ENCODE measurements at places on chromosomes 7 and 10. TPM values are rescaled to one million over a fixed set of nuclear protein-coding genes. Genes with fewer than 3 reads are reported as not detected.

Gene SFRP4
- not detected for total RNA-seq

Gene TSPAN14
- total RNA-seq, result 165 TPM

DNA sequence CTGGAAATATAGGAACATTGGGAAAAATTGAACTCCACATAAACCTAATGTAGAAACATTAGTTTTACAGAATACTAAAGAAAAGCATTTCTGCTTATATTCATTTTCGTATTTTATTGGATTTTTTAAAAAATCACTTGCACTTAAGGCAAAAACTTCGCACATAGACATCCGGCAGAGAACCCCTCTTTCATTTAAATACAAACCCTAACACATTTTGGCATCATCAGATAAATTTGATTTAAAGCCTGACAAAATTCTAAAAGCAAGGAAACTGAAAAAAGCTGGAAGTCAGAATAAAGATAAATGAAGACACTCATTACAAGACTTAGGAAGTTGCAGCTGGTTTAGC, 396 bp upstream of the EXOC4 start:
- H3K4me3 ChIP-seq, result peak overlapping the region; percentile 94
- peak overlapping the region; percentile 95 for H3K27ac ChIP-seq
- peaks cover 2% of the 10 kb centered on the region for H3K36me3 ChIP-seq
- H3K4me1 ChIP-seq, result peaks cover 36% of the 10 kb centered on the region

DNA sequence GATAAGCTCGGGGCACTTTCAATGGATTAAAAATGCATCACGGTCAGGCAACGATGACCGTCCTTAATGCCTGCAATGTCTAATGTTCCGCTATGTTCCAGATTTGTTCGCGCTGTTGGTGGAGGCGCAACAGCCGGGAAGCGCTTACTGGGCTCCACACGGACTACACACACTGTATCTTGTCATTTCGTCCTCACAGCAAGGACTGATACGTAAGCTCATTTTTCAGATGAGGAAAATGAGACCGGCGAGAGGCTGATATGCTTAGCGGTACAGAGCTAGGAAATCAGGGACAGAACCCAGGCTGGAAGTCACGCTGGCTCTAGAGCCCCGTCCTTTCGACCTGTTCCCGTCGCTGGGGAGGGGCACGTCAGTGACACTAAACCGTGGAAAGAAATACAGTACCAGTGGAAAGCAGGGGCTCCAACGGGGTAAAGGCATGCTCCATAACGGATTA, 670 bp downstream of the TPK1 start:
- peaks cover 35% of the 10 kb centered on the region for H3K36me3 ChIP-seq
- H3K4me1 ChIP-seq, result peaks cover 41% of the 10 kb centered on the region
- peak overlapping the region; percentile 98 for H3K4me3 ChIP-seq
- H3K27ac ChIP-seq, result peak overlapping the region; percentile 98
- no peak for DNase-seq

DNA sequence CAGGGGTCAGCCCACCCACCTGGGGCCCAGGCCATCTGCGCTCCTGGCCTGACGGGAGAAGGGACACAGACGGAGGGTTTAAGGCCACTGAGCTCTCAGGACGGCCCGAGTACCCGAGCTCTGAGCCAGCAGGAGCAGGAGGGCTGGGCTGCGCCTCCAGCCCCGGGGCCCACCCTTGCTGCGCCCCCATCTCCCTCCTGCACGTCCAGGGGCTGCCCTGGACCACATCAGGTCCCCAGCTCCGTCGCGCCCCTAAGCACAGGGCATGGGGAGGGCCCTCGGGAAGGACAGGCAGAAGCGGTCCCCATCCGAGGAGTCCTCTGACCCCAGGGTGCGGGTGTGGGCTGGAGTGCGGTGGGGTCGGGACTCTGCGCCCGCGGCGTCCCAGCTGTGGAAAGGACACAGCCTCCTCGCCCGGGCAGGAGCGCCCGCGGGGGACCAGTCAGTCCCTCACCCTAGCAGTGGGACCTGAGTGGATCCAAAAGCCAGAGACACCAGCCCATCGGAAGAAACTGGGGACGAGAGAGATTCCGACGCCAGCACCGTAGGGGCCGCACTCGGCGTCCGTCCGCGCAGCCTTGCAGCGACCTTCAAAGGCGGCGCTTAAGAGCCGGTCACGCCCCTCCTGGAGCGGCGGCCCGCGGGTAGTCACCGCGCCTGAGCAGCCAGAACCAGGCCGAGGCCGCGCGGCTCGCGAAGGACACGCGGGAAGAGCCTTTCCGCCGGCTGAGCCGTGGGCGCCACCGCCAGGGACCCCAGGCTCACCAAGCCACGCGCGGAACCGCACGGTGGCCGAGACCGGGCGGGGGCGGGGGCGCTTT, 15.9 kb downstream of the CAMK2B start:
- no peak overlapping the region for H3K27ac ChIP-seq
- peak overlapping the region; percentile 66 for H3K4me3 ChIP-seq
- DNase-seq, result peak; percentile 41
- H3K36me3 ChIP-seq, result no peaks in the 10 kb centered on the region
- peaks cover 3% of the 10 kb centered on the region for H3K4me1 ChIP-seq

GRCh38 chr10:114489521-114490310, 85.4 kb upstream of the AFAP1L2 start:
- H3K27me3 ChIP-seq, result no peaks in the 10 kb centered on the region
- peak overlapping the region; percentile 57 for H3K27ac ChIP-seq
- no peak for DNase-seq
- H3K36me3 ChIP-seq, result peaks cover 85% of the 10 kb centered on the region
- peaks cover 63% of the 10 kb centered on the region for H3K4me1 ChIP-seq
